ENCODE measurements at places on chromosomes 6 and 20.

GRCh38 chr6:13924949-13925881 lies at the start of gene RNF182:
TSS of gene RNF182 (plus strand) at chr6:13924952. CDS start at chr6:13977120, 52,168 bp downstream.
- no peak for DNase-seq

DNA sequence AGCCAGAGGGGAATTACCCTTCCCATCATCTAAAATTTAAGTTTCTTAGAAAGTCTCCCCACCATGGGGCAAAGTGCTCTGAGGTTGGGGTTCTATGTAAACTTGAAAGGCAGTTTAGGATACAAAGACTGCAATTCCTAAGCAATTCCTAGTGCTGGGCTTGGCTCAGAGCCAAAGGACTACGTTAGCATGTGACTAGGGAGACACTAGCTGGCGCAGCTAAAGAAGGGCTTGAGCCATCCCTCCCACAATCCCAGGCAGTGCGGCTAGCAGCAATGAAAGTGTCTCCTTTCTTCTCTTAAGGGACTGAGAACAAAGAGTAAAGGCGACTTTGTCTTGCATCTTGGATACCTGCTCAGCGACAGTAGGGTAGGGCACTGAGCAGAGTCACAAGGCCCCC lies 306.6 kb upstream of the FKBP1C start:
- DNase-seq, result no peak

DNA sequence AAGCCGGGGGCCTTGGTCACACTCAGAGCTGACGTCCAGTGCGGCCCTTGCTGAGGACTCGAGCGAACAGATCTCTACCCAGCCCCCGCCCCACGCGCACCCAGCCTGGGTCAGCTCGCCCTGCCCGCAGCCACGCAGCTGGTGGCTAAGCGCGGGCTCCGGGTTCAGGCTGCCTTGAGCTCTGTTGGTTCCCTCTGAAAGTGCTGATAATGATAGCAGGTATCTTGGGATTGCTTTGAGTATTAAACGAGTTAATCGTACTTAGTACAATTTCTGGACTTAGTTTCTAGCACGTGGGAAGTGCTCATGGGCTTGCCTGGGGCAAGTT lies 88.1 kb upstream of the TGM3 start:
- no peak for DNase-seq

- no peak for DNase-seq
Observed at GRCh38 chr20:12906361-12906760, 102.4 kb upstream of the SPTLC3 start.

- DNase-seq, result no peak
Observed at GRCh38 chr6:150142097-150142669, 661 bp upstream of the PPP1R14C start.

Data from activated CD8-positive, alpha-beta memory T cell treated with anti-CD3 and anti-CD28 coated beads, Interleukin-2, amount 50 U/mL, for 48 hours (primary cell).